Fibroblast of lung (primary cell): ENCODE measurements at places on chromosomes 2 and 18. TPM values are rescaled to one million over a fixed set of nuclear protein-coding genes. Genes with fewer than 3 reads are reported as not detected.

Gene AGAP1
- 7.7 and 10.6 TPM in 2 replicates for total RNA-seq

Gene EVA1A
- total RNA-seq: 16.2 and 31.7 TPM in 2 replicates

Gene FAP
- 81.9 and 96.1 TPM in 2 replicates for total RNA-seq

Gene C2orf80
- total RNA-seq: not detected in 2 replicates

Gene UGT1A8
- total RNA-seq: not detected in 2 replicates

Gene CFC1
- not detected in 2 replicates for total RNA-seq

Gene PCARE
- total RNA-seq: under 0.01 TPM in 1 of 2 replicates, not detected in the other

Gene CFAP65
- total RNA-seq: not detected in 2 replicates
